GM12892 (cell line): ENCODE measurements at places on chromosomes 2 and 18.

DNA sequence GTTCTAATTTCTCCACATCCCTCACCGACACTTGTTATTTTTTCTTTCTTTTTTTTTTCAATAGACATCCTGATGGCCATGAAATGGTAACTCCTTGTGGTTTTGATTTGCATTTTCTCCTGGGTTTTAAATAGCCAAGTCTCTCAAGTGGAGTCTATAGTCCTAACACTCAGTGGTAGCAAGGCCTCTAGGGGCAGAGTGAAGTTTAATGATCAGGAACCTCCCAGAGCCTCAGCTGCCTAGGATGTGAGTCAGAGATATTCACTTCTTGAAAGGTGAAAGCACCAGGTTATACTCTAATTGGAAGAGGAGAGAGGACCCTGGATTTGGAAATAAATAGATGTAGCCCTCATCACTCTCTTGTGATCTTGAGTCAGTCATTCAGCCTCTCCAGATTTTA is 62.7 kb upstream of the CAPN13 start:
- no peak for DNase-seq

GRCh38 chr2:47569658-47570475 is 166.9 kb downstream of the MSH2 start:
- DNase-seq: peak; percentile 42

- no peak for DNase-seq
Measured at GRCh38 chr2:66446941-66447340, 12.0 kb downstream of the MEIS1 start.

GRCh38 chr2:127133793-127134192 is 26.8 kb upstream of the BIN1 start:
- no peak for DNase-seq

DNA sequence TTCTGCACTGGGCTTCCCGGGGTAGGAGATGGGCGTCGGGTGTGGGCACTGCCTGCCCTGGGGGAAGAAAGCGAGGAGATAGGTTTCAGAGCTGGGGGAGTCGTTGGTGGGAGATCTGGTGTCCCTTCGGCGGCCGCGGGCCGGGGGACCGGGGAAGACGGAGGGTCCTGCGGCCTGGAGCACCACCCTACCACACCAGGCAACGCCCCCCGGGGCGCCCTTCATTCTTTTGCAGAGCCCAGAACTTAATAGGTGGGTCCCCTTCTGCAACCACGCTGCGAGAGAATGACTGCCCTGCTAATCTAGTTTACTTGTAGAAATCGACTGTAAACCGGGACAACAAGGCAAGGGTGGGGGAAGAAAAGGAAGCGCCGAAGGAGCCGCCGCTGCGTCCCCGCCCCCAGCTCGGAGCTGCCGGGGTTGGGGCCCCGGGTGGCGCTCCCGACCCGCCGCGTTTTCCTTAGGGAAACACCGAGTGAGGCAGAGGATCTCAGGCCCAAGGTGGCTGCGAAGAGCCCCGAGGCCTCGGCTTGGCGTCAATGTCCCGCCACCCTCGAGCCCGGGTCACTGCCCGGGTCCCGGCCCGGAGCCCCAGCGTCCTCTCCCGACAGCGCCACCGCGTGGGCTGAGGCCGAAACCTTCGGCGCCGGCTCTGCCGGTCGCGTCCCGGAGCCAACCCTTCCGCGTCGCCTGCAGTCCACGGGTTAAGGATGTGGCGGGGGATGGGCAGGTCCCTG is 5.4 kb upstream of the SATB2 start:
- no peak for DNase-seq

- DNase-seq: no peak
Measured at GRCh38 chr2:2842466-2842865, 511.4 kb upstream of the MYT1L start.

DNA sequence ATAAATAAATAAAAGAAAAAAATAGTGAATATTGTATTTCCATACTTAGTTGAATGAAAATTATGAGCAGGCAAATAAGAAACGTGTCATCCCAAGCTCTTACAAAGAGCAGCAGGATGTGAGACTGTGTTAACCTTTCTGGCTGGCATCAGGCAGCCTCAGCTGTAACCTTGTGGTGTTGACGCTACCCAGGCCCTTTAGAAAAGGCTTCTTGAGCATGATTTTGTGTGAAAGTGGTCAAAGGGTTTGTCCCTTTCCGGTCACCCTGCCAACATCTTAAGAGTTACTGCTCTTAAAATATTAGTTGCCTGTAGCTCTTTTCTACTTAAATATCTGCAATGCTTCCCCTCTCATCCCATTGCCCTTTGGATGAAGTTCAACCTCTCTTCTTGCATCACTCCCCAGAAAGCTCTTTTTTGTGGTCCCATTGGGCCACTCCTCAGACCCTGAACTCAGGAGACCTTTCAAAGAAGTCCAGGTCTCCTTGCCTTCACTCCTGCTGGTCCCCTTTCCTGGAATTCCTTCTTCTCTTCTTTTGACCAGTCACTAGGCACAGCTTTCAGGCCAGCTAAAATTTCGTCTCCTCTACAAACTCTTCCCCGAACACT is 35.0 kb downstream of the RHOB start:
- DNase-seq: no peak
